NCI-H2029 (cell line): ENCODE measurements at places on chromosomes 4 and X.

GRCh38 chrX:133880032-133880443 lies 105.4 kb downstream of the GPC3 start:
- no peak for DNase-seq

- DNase-seq: no peak
Measured at GRCh38 chr4:36037127-36037526, 207.2 kb downstream of the ARAP2 start.

DNA sequence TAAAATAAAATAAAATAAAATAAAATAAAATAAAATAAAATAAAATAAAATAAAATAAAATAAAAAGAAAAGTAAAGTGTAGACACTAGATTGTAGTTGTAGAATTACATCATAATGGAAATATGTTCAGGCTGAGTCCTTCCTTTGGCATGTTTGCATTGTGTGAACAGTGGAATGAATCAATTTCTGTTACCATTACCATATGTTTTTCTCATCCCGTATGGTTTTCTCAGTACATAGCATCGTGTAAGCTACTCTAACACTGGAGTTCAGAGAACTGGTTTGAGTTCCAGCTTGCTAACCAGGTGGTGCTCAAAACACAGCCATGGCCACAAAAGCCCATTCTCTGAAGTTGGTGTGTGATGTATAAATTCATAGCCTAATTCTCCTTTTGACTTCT lies 45.9 kb downstream of the USP11 start:
- no peak for DNase-seq

DNA sequence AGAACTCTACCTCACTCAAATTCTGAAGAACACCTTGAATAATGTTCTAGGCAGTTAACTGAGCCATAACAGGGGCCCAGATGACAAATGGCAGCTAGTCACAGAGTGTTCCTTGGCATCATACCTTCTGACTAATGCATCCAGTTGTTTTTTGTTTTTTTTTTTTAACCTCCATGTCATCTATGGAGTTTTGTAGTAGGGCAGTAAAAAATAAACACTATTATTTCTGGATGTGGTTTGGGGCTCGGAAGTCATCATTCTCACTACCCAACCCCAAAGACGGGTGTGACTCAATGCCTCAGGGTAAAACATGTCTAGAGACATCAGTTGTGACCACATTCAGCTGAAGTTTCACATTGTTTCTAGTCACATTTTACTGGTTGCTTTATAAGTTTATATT lies 31.2 kb upstream of the MCF2 start:
- DNase-seq: no peak

GRCh38 chr4:43112139-43112538 lies 219.6 kb downstream of the GRXCR1 start:
- DNase-seq: no peak

DNA sequence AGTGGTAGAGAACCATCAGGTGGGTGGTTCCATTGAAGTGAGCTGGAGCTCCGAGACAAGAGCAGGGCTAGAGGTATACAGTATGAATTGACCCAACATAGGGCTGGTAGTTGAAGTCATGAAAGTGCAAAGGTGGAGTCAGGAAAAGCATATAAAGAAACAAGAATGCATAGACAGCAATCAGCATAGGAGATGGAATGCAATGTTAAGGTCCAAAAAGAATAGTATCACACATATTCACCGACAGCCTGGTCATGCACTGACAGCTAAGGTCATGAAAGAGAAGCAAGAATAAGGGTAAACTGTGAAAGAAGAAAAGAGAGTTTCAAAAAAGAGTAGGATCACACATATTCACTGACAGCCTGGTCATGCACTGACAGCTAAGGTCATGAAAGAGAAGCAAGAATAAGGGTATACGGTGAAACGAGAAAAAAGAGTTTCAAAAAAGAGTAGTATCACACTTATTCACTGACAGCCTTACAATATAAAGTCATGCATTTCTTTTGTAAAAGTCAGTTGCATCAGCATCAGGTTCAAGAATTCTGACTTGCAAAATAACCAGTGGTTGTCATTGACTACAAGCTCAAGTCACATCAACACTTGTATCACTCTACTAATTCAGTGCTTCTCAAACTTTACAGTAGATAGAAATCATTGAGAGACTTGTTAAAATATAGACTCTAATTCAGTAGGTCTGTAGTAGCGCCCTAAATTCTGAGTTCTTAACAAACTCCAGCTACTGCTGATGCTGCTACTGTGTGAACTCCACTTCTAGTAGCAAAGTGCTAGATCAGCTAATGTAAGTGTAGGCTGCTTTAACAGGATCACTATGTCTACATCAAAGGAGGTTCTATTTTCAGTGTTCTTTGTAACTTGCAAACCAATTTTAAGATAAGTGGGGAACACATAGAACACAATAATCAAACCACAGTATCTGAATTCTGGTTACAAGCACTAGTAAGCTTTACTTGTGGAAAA lies 221.9 kb downstream of the PDGFC start:
- DNase-seq: no peak

GRCh38 chrX:30504309-30504708 lies 73.3 kb downstream of the TASL start:
- no peak for DNase-seq

- DNase-seq: no peak
Measured at GRCh38 chr4:105014234-105014633, 132.4 kb upstream of the TET2 start.

DNA sequence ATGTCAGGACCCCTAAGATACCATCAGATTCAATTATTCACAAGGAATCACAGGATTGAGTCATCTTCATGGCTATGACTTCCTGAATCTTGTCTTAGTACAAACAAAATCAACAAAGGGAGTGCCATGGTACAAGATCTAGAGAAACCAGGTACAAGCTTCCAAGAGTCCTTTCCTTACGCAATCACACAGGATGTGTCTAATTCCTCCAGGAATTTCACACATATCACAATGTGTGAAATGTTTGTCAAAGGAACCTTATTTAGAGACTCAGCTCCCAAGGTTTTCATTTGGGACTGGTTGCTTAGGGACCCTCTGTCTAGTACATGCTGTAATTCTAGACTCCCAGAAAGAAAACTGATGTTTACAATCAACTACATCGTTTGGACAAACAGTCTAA lies 83.0 kb downstream of the MAB21L2 start:
- DNase-seq: no peak

DNA sequence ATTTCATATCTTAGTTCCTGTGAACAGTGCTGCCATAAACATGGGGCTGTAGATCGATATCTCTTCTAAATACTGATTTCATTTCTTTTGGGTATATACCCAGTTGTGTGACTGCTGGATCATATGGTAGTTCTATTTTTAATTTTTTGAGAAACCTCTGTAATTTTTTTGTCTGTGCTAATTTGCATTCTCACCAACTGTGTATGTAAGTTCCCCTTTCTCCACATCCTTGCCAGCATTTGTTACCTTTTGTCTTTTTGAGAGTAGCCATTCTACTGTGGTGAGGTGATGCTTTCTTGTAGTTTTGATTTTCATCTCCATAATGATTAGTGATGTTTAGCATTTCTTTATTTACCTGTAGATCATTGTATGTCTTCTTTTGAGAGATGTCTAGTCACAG lies 2086.5 kb upstream of the TENM3 start:
- no peak for DNase-seq
